ENCODE measurements at places on chromosomes 7 and 10. TPM values are rescaled to one million over a fixed set of nuclear protein-coding genes. Genes with fewer than 3 reads are reported as not detected.

The ZNF239 gene
- total RNA-seq: 4.4 TPM

DNA sequence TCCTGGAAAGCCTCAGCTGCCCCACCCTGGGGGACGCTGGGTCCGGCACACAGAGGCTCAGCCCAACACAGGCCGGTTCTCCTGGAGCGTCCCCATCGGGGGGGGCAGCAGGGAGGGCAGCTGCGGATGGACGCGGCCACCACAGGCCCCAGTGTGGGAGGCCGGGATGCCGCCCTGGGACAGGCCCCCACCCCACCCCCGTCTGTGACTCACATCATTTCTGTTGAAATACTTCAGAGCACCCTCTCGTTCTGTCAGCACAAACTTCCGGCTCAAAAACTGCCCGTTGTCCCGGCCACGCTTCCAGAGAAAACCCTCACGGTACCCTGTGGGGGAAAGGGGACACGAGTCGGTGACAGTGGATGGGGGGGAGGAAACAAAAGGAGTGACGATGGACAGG, 28.5 kb downstream of the GET4 start:
- no peak overlapping the region for H3K27ac ChIP-seq
- no peak overlapping the region for H3K4me3 ChIP-seq
- H3K27me3 ChIP-seq: 0 out of 2 replicates have a peak, but pooled peaks cover 2% of the 10 kb centered on the region
- DNase-seq: no peak
- no peaks in the 10 kb centered on the region for H3K36me3 ChIP-seq

GRCh38 chr7:10790910-10791309, 182.8 kb upstream of the PHF14 start:
- DNase-seq: no peak
- no peaks in the 10 kb centered on the region for H3K4me1 ChIP-seq
- H3K27me3 ChIP-seq: no peaks in the 10 kb centered on the region
- H3K4me3 ChIP-seq: no peak overlapping the region
- no peak overlapping the region for H3K27ac ChIP-seq
- no peaks in the 10 kb centered on the region for H3K36me3 ChIP-seq

DNA sequence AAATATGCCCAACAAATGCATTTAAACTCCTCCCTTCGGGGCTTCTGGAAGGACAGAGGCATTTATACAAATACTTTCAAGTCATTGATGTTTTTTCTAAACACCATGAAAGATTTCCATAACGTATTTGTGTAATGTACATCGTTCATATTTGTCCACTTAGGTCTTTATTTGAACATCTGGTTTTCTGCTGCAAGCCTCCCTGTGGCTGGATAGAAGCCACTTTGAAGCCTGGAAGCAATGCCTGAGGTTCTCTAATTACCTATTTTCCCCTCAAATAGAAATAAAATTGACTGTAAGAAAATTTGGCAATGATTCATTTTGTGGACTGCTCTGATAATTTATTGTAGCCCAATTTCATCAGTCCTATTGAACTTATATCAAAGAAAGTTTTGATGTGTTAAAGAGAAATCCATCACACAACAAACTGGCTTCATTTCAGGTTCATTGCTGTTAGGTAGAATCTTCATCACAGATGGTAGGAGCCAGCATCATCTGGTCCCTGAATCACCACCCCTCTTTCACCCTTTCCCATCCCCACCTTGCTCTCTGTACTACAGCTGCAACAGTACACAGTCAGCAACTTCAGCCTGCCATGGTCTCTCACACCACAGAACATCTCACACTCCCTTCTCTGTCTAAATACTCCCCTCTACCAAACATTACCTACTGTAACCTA, 186.0 kb upstream of the MGMT start:
- no peak overlapping the region for H3K27ac ChIP-seq
- DNase-seq: no peak
- no peaks in the 10 kb centered on the region for H3K36me3 ChIP-seq

- H3K4me3 ChIP-seq: no peak overlapping the region
- H3K4me1 ChIP-seq: no peaks in the 10 kb centered on the region
- H3K27me3 ChIP-seq: no peaks in the 10 kb centered on the region
- no peak overlapping the region for H3K27ac ChIP-seq
- H3K36me3 ChIP-seq: no peaks in the 10 kb centered on the region
Observed at GRCh38 chr7:102845346-102845745, 67.5 kb upstream of the LRRC17 start.

- no peaks in the 10 kb centered on the region for H3K4me1 ChIP-seq
- no peaks in the 10 kb centered on the region for H3K36me3 ChIP-seq
- DNase-seq: no peak
- no peaks in the 10 kb centered on the region for H3K27me3 ChIP-seq
- no peak overlapping the region for H3K27ac ChIP-seq
- no peak overlapping the region for H3K4me3 ChIP-seq
Observed at GRCh38 chr7:67821116-67821515, 824.5 kb downstream of the TYW1 start.

The TFR2 gene
- total RNA-seq: 11.8 TPM

DNA sequence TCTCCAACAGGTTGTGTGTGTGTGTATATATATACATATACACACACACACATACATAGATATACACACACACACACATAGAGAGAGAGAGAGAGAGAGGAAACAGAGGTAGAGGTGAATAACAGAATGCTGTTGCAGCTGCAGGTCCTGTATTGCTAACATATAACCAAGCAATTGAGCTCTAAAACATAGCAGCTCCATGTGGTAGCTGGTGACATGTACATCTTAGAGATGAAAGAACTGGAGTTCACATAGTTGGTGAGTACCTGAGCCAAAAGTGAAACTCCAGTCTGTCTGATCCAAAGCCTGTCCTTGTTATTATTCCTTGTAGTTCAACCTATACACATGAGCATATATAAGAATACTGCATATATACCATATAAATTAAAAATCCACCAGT, 152.9 kb upstream of the CSTF2T start:
- no peaks in the 10 kb centered on the region for H3K36me3 ChIP-seq
- H3K4me3 ChIP-seq: no peak overlapping the region
- no peaks in the 10 kb centered on the region for H3K4me1 ChIP-seq
- DNase-seq: no peak
- no peak overlapping the region for H3K27ac ChIP-seq

DNA sequence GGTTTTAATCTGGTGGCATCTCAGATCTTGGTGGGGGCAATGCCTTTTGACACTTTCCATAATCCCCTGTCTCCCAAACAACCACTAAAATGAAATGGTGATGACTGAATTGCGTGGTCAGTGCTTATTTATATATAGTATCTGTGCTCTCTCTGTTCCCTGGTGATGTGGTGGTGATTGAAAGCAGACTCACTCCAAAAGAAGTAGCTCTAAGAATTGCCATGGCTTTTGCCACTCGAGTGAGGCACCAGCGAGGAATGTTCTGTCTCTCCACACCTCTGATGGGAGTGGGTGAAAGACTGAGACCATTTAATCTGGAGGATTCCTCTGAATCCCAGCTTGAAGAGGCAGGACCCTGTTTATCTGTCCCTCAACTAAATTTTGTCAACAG, 2.8 kb downstream of the DUSP5 start:
- H3K4me3 ChIP-seq: peak overlapping the region; percentile 90
- DNase-seq: no peak
- H3K27ac ChIP-seq: peak overlapping the region; percentile 65

- no peak overlapping the region for H3K4me3 ChIP-seq
- DNase-seq: no peak
- H3K4me1 ChIP-seq: no peaks in the 10 kb centered on the region
- no peaks in the 10 kb centered on the region for H3K36me3 ChIP-seq
- no peaks in the 10 kb centered on the region for H3K27me3 ChIP-seq
Observed at GRCh38 chr10:130772676-130773075, 538.8 kb downstream of the TCERG1L start.

DNA sequence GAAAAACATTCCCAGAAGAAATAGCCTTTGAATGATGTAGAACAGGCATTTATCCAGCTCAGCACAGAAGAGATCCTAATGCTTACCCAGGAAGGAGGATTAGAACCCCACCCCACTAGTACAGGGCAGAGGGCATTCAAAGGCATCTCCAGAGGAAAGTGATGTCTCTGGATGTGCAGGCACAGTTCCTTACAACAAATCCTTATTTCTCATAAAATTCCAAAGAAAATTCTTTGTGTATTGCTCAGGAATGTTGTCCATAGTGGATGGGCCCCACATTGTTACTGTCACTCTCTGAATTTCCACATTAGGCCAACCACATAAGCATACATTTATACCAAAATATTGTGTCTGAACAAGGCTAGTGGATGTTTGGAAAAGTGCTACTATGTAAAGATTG, 243.0 kb downstream of the ADRA2A start:
- no peaks in the 10 kb centered on the region for H3K36me3 ChIP-seq
- DNase-seq: no peak
- no peak overlapping the region for H3K27ac ChIP-seq
- H3K4me1 ChIP-seq: no peaks in the 10 kb centered on the region

DNA sequence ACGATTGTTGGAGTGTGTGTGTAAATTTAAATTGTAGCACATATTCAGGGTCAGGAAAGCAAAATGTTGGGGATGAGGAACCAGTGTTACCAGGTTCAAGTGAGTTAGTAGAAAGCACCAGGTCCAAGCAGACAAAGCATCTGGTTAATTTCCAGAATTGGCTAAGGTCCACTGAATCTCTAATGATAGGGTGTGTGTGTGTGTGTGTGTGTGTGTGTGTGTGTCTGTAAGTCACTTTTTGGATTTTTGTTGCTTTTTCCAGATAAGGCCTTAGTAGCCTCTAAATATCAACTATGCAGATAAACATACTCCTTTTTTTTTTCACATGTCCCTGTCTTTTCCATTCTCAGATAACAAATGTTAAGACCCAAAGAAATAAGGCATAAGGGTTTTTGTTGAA, 36.6 kb upstream of the FMC1 start:
- no peaks in the 10 kb centered on the region for H3K27me3 ChIP-seq
- H3K4me3 ChIP-seq: no peak overlapping the region
- no peaks in the 10 kb centered on the region for H3K36me3 ChIP-seq
- no peak overlapping the region for H3K27ac ChIP-seq
- H3K4me1 ChIP-seq: peaks cover 8% of the 10 kb centered on the region

The SKIDA1 gene
- 0.34 TPM for total RNA-seq

The GJD4 gene
- total RNA-seq: not detected

DNA sequence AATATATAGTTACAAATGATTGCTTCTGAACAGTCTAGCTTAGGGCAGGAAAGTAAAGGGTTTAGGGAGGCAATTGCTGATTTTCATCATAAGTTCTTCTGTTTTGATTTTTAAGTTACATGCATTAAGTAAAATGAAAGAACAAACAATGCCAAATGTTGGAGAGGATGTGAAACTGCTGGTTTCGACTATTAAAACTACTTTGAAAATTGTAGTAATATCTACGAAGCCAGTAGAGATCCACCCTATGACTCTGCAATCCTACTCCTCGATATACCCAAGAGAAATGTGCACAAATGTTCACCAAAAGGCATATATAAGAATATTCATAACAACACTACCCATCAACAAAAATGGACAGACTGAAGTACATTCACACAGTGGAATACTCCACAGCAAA, 24.3 kb downstream of the PDZD8 start:
- H3K4me3 ChIP-seq: no peak overlapping the region
- H3K36me3 ChIP-seq: no peaks in the 10 kb centered on the region
- no peak overlapping the region for H3K27ac ChIP-seq
- no peaks in the 10 kb centered on the region for H3K27me3 ChIP-seq
- DNase-seq: no peak

- no peak overlapping the region for H3K27ac ChIP-seq
- H3K4me1 ChIP-seq: peaks cover 17% of the 10 kb centered on the region
- H3K4me3 ChIP-seq: no peak overlapping the region
- H3K27me3 ChIP-seq: no peaks in the 10 kb centered on the region
- no peaks in the 10 kb centered on the region for H3K36me3 ChIP-seq
Observed at GRCh38 chr7:23712368-23713284, 2.6 kb downstream of the STK31 start.

- H3K4me3 ChIP-seq: no peak overlapping the region
- H3K36me3 ChIP-seq: no peaks in the 10 kb centered on the region
- H3K4me1 ChIP-seq: no peaks in the 10 kb centered on the region
- no peaks in the 10 kb centered on the region for H3K27me3 ChIP-seq
- H3K27ac ChIP-seq: no peak overlapping the region
Observed at GRCh38 chr7:86123476-86123875, 520.2 kb upstream of the GRM3 start.

DNA sequence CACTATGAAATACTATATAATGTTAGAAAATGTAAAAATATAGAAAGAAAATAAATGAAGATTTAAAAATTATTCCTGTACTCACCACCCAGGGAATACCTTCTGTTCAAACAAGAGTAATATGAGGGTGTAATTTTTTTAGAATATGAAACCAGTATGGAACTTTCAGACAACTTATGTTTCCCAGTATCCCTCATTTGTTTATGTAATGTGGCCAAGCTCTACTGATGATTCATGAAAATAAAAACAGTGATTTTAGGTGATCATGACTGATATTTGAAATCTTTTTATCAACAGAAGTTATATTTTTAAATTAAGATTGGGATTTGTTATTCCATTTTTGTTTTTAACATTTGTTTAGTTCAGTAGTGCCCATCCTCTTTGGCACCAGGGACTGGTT, 18.8 kb downstream of the SLK start:
- H3K27me3 ChIP-seq: no peaks in the 10 kb centered on the region
- no peak overlapping the region for H3K27ac ChIP-seq

- no peak for DNase-seq
- no peaks in the 10 kb centered on the region for H3K27me3 ChIP-seq
- no peak overlapping the region for H3K4me3 ChIP-seq
- no peaks in the 10 kb centered on the region for H3K36me3 ChIP-seq
Observed at GRCh38 chr7:69790977-69791724, 192.9 kb downstream of the AUTS2 start.

The DRGX gene
- total RNA-seq: not detected

DNA sequence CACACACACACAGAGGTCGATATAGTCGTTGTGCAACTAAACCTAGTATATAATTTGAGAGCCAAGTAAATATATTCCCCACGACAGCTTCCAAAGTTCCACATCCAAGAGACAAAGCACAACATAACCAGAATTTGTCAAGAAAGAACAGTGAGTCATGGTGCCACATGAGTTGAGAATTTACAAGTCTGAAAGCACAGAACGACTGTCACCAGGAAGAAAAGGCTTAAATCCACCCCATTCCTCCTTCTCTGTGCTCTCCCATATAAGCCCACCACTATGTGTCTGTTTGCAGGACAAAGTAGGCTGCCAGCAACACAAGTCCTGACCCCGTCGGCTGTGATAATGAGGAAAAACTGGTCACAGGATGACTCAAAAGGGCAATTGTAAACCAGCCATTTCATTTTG, 32.8 kb downstream of the GSAP start:
- no peaks in the 10 kb centered on the region for H3K4me1 ChIP-seq
- peaks cover 9% of the 10 kb centered on the region for H3K27me3 ChIP-seq
- H3K4me3 ChIP-seq: no peak overlapping the region
- no peak for DNase-seq

The CLRN3 gene
- total RNA-seq: 0.39 TPM
